ENCODE measurements at places on chromosomes 1 and 21.

- DNase-seq = no peak
Observed at GRCh38 chr1:59005491-59006288, 221.8 kb upstream of the JUN start.

DNA sequence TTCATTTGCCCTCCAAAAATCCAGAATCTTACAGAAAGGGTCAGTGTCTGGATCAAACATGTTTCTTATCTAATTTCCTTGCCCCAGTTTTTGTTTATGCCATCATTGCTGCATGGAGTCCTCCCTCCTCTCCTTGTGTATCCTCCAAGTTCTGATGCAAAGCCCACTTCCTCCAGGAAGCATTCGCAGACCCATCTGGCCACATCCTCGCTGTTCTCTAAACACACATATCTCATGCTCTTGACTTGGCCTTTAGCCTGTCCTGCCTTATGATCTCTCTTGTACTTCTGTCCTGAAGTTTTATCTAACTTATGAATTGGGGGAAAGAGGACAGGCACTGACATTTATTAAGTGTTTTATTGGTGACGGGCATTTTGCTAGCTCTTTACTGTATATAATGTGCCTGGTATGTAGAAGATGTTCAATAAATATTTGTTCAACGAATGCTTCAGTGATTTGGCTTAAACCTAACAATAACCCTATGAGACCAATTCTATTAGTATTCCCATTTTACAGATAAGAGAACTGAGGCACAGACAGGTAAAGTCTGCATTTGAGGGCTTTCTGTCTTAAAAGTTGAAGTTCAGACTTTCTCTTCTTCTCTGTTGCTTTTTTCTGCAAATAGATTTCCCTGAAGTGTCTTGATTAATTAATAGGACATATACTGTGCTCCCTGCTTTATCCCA is 19.2 kb upstream of the ID3 start:
- no peak for DNase-seq

- no peak for DNase-seq
Observed at GRCh38 chr1:34263406-34263805, 86.7 kb downstream of the C1orf94 start.

DNA sequence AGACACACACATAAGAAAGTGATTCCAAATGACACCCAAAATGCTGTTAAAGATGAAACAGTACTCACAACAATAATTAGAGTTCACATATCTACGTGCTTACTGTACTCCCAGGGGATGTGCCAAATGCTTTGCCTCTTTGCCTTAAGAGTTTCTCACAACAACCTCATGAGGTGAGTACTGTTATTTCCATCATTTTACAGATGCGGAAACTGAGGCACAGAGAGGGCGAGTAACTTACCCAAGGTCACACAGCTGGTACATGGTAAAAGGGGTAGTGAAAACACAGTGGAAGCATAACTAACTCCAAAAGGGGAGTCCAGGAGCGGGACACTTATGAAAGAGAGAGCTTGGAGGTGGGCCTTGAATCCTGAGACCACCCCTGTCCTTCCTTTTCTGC is 171.8 kb downstream of the ACTL8 start:
- DNase-seq = no peak

DNA sequence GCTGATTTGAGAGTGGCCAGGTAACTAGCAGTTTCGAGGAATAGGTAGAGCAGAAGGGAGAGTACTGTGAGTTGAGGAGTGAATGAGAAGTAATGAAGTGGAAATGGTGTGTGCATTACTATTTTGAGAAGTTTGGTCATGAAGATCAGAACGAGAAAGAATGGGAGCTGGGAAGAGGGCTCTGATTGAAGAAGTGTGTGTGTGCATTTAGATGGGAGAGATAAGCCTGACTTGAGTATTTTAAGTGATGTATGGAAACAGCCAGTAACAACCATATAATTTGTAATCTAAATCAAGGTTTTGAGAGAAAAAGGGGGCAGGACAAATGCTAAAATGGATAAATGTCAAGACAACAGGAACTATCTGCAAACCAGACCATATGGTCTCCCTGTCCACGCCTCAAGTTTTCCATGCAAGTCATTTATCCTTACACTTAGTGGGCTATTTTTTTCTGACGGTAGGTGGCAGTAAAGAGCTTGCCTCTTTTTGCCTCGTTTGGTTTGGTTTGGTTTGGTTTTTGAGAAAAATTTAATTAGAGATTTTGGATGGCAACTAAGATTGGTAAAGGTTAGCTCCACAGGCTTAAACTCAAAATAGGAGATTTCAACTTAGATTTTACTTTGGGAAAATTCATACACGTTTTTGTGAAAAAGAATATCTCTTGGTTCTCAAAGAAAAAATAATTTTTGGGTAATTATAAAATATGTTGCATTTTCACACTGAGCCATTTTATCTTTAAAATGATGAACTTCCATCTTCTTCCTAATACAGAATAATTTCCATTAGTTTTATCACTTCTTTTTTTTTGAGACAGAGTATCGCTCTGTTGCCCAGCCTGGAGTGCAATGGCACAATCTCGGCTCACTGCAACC is 9.5 kb upstream of the B3GALNT2 start:
- peak; percentile 54 for DNase-seq

- DNase-seq = no peak
Observed at GRCh38 chr1:226497276-226497833, 51.2 kb upstream of the STUM start.

- no peak for DNase-seq
Observed at GRCh38 chr1:65986146-65986545, 193.5 kb downstream of the PDE4B start.

DNA sequence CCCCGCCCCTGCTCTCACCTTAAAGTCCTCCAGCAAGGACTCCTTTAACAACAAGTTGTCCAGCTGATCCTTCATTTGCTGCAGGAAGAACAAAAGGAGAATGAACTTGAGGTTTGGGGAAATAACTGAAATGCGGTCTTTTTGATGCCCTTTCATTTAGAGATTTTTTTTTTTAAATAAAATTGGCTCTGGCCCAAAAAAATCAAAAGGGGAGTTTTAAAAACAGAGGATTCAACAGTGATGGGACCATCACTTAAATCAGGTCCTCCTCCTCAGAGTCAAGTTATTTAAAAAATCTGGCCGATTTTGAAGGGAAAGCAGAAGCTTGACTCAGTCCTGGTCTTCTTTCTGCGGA is 742 bp downstream of the IL19 start:
- no peak for DNase-seq

DNA sequence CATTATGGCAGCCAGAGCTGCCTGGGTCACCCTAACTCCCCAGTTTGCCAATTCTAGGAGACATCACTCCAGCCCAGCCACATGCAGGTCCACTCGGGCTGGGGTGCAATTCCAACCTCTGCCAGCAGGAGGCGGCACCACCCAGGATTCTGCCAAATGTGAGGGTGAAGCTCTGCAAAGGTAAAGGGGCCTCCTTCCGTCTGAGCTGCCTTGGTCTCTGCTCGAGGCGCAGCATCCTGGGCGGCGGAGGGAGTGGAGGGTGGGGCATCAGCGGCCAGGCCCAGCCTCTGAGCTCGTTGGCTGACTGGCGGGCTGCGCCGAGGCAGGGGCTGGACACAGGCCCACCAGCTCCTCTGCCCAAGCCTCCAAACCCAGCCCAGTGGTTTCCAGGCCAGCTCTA is 63.8 kb downstream of the ARHGEF16 start:
- no peak for DNase-seq

- DNase-seq = peak; percentile 71
Observed at GRCh38 chr1:212950243-212951125, at the start of gene VASH2. Gene VASH2, plus strand, starts transcription at chr1:212950541. Its CDS starts 1,002 bp downstream, at chr1:212951543.

DNA sequence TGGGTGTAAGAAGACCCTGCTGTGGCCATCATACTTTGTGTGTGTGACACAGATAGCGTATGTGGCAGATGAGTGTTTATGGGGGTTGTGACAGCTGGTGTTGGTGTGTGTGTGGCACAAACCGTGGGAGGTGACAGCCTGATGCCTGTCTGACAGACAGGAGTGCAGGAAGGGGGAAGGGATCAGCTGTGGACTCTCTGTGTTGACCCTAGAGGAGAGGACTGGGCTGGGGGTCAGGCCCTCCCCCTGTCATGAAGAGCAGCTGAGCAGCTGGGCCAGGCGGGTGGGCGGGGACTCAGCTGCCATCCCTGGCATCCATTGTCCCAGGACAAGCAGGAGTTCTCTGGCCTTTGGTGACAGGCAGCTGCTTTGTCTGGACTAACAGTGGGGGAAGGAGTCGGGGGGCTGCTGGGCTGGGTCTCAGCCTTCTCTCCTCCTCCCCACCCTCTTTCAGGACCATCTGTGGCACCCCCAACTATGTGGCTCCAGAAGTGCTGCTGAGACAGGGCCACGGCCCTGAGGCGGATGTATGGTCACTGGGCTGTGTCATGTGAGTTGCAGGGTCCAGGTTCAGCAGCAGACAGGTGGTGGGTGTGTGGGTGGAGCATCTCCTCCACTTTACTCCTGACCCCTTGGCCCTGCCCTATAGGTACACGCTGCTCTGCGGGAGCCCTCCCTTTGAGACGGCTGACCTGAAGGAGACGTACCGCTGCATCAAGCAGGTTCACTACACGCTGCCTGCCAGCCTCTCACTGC is 2.3 kb downstream of the PLK3 start:
- DNase-seq = no peak

- DNase-seq = no peak
Observed at GRCh38 chr1:1626207-1627141, 5.5 kb upstream of the MMP23B start.

- DNase-seq = no peak
Observed at GRCh38 chr21:42543106-42543847, 29.6 kb downstream of the SLC37A1 start.

DNA sequence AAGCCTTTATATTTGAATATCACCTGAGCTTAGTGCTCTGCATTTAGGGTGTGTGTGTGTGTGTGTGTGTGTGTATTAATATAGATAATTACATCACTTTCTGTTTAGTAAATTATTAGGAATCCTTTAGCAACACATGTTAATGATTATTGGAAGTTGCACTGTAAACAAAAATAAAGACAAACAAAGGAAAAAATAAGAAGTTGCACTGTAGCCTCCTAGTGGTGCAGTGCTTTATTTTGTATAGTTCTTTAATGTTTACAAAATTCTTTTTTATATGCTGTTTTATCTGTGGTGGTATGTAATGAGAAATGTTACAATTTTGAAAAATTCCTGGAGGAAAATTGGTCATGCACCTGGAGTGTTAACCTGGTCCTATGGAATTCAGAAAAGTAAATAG is 69.2 kb downstream of the UBE4B start:
- DNase-seq = no peak

DNA sequence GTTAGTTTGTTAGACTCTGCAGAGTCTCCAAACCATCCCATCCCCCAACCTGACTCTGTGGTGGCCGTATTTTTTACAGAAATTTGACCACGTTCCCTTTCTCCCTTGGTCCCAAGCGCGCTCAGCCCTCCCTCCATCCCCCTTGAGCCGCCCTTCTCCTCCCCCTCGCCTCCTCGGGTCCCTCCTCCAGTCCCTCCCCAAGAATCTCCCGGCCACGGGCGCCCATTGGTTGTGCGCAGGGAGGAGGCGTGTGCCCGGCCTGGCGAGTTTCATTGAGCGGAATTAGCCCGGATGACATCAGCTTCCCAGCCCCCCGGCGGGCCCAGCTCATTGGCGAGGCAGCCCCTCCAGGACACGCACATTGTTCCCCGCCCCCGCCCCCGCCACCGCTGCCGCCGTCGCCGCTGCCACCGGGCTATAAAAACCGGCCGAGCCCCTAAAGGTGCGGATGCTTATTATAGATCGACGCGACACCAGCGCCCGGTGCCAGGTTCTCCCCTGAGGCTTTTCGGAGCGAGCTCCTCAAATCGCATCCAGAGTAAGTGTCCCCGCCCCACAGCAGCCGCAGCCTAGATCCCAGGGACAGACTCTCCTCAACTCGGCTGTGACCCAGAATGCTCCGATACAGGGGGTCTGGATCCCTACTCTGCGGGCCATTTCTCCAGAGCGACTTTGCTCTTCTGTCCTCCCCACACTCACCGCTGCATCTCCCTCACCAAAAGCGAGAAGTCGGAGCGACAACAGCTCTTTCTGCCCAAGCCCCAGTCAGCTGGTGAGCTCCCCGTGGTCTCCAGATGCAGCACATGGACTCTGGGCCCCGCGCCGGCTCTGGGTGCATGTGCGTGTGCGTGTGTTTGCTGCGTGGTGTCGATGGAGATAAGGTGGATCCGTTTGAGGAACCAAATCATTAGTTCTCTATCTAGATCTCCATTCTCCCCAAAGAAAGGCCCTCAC is at the start of gene OLIG2:
Gene OLIG2 (plus strand): TSS at position 447 of the 954 bp plus-strand sequence. CDS start 928 bp downstream, outside the sequence.
- DNase-seq = no peak

Measured in NCI-H2081 treated with DMSO at 0.1 percent for 48 hours (cell line).